Lower leg skin (tissue), 4 donors: ENCODE measurements at places on chromosomes 11 and 22.
A peak's percentile ranks its signal among the peaks of the same experiment; 100 is the strongest.

DNA sequence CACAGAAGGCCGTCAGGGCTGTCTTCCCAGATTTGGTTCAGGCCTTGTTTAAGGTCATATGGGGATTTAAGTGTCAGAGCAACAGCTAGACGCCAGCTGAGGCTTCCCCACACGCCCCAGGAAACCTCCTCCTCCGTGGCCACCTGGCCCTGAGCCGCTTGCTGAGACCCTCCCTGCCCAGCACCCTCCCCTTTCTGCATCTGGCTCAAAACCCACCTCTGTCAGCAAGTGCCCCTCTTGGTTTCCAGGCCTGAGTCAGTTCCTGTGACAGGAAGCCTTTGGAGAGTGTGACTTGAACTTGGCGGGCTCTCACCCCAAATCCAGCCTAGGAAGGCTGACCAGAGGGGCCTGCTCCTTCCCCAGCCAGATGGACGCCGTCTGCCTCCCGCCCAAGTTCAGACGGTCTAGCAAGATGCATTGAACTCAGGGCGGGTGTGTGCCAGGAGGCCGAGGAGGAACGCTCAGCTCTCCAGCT, 561 bp downstream of the FXYD2 start:
- no peak for DNase-seq

GRCh38 chr22:17931400-17931825, 92.9 kb downstream of the MICAL3 start:
- DNase-seq: no peak

- no peak for DNase-seq
These were observed 1.1 kb downstream of the DPF2 start for GRCh38 chr11:65334696-65335295.

DNA sequence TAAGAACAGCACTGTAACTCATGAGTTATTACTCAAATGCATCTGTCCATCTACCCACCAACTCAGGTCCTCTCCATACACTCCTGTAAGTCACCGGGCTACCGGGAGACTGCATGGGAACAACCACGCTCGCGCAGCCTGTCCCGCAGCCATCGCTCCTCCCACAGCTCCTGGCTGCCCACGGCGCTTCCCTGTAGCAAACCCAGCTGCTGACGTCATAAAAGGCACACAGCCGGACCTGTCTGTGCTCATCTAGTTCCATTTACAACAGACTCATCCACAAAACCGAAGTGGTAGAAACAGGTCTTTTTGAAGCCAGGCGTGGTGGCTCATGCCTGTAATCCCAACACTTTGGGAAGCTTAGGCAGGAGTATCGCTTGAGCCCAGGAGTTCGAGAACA, 23.4 kb upstream of the PACSIN2 start:
- DNase-seq: no peak

DNA sequence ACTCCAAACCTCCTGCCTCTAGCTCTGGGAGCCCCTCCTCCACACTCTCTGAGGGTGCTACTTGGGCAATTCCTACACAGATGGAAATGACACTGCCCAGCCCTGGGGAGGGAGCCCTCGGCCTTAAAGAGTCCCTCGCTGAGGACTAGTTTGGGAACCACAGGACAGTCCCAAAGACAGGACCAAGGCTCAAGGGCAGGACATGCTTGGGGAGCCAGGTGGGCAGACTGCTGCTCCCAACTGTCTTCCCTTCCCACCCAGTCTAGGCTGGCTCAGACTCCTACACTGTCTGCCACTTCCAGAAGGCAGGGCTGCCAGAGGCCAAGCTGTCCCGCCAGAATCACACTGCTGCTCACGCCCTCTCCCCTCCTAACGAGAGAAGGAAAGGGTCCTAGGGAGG, 9.8 kb downstream of the ARRB1 start:
- DNase-seq: no peak

DNA sequence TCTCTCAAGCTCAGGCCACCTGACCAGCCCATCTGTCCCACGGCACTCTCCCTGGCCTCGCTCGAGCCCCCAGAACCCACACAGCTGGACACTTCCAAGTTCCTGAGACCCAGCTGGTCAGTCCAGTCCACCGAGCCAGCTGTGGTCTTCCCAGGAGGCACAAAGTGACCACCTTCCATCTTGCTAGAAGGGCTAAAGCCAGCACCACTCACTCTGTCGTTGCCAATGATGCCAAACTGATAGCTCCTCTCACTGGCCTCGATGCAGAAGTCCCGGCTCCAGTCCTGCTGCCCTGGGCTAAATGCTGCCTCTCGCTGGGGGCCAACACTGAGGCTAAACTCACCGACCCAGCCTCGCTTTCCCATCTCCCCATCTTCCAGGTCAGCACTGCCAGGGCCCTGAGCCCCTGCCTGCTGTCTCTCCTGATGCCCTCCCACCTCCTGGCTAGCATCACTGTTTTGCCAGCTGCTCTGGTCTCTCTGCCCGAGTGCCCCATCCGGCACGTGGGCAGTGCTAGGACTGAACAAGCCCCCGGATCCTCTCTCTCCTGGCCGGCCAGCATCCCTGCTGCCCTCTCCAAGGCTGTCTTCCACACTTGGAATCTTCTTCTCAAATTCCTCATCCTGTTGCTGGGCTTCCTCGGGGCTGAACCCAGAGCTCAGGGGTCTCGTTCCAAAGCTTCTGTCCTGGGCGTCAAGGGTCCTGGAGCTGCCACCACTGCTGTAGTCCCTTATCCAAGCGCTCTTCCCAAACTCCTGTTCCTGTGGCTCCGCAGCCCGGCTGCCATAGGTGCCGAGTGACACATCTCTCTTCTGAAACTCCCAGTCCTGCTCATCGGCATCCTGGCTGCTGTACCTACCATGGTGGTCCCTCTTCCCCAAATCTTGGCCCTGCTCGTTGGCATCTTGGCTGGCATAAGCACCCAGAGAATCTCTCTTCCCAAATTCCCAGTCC, 15.4 kb downstream of the TNKS1BP1 start:
- peak; percentile 85 for DNase-seq

DNA sequence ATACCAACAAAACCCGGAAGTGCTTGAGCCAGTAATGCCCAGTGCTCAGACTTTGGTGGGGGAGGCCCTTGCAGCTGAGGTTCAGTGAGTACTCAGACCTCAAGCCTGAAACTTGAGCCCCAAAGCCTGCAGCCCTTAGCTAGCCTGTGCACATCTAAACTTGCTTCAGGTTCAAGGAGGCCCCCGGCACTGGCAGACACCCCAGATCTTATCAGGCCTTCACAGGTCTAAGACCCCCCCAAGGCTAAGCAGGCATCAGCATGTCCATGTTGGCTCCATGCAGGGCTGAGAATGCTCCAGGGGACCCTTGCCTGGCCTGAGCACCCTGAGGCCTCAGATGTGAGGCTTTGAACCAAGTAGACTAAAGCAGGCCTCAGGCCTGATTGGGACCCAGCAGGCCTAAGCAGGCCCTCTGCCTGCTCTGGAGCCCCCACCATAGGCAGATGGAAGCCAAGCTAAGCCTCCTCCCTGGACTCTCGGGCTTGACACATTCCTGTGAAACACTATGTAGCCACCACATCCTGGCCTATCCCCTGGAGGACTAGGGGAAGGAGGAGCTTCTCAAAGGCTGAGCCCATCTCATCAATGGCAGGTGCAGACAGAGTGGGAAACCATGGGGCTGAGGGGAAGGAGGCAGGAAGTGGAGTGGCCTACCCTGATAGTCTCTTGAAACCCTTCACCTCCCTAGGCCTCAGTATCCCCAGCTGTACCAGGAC, 1.2 kb upstream of the CASTOR1 start:
- DNase-seq: no peak

GRCh38 chr22:47659467-47660223, 897.2 kb downstream of the TBC1D22A start:
- no peak for DNase-seq
